ENCODE measurements at places on chromosomes 7 and 10.

DNA sequence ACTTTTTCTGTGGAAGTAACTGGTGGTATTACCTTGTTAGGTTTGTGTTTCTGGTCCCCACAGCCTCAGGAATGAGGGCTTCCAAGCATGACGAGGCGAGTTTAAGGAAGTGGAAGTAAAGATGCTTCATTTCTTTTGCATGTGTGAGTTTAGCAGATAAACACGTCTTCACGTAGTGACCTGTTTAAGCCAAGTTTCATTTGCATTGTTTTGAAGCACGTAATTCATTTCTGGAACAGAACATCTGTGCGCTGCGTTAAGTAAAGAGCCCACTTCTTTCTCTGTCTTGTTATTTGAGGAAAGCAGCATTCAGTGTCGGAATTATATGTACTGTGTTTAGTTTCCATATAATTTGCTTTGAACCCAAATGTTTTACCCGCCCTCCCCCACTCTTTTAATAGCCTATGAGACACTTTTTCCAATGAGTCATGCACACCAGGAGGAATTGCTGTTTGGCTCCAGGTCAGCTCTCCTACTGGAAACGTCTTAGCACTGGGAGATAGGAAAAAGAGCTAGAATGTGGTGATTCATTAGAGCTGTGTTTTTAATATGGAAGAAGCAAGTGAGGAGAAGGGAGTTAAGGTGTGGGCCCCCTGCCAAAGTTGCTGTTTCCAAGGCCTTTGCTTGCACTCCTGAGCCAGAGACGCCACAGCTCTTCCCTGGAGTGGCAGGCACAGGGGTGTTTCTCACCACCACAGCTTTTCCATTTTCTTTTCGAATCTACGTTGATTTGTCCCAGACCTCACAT is 36.7 kb downstream of the BTBD16 start:
- peak; percentile 84 for DNase-seq
- peak overlapping the region; percentile 77 for H3K27ac ChIP-seq
- no peaks in the 10 kb centered on the region for H3K36me3 ChIP-seq
- H3K27me3 ChIP-seq, result no peaks in the 10 kb centered on the region

- H3K4me1 ChIP-seq, result no peaks in the 10 kb centered on the region
- peaks cover 8% of the 10 kb centered on the region for H3K36me3 ChIP-seq
- DNase-seq, result no peak
- no peak overlapping the region for H3K27ac ChIP-seq
- H3K27me3 ChIP-seq, result no peaks in the 10 kb centered on the region
These were observed 23.2 kb upstream of the NPFFR1 start for GRCh38 chr10:70306886-70307520.

- H3K27me3 ChIP-seq, result peaks cover 15% of the 10 kb centered on the region
- H3K4me3 ChIP-seq, result no peak overlapping the region
- no peak overlapping the region for H3K27ac ChIP-seq
- no peaks in the 10 kb centered on the region for H3K36me3 ChIP-seq
- H3K4me1 ChIP-seq, result no peaks in the 10 kb centered on the region
These were observed 13.6 kb upstream of the SORBS1 start for GRCh38 chr10:95574649-95575365.

- no peak overlapping the region for H3K27ac ChIP-seq
- H3K27me3 ChIP-seq, result no peaks in the 10 kb centered on the region
- no peaks in the 10 kb centered on the region for H3K36me3 ChIP-seq
- DNase-seq, result no peak
- H3K4me3 ChIP-seq, result no peak overlapping the region
These were observed 1047.8 kb downstream of the NRG3 start for GRCh38 chr10:82922755-82923154.
